ENCODE measurements at places on chromosomes 11 and 22.

DNA sequence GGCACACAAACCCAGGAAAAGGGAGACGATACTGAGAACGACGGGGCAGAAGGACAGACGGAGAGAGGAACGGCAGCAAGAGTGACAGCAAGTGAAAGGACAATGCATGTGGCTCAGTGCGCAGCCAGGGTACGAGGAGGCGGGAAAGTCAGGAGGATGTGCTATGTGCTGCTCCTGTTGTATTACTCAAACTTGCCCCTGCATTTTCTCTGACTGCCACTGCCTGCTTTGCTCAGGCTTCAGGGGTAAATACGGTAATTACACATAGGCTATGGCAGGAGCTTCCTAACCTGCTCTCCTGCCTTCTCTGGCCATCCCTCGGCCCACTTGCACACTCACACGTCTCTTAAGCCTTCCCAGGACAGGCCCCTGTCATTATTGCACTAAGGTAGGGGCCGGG lies 94.8 kb downstream of the FEZ1 start:
- no peak for DNase-seq

GRCh38 chr11:40974186-40974795 lies 485.2 kb downstream of the LRRC4C start:
- DNase-seq: no peak

DNA sequence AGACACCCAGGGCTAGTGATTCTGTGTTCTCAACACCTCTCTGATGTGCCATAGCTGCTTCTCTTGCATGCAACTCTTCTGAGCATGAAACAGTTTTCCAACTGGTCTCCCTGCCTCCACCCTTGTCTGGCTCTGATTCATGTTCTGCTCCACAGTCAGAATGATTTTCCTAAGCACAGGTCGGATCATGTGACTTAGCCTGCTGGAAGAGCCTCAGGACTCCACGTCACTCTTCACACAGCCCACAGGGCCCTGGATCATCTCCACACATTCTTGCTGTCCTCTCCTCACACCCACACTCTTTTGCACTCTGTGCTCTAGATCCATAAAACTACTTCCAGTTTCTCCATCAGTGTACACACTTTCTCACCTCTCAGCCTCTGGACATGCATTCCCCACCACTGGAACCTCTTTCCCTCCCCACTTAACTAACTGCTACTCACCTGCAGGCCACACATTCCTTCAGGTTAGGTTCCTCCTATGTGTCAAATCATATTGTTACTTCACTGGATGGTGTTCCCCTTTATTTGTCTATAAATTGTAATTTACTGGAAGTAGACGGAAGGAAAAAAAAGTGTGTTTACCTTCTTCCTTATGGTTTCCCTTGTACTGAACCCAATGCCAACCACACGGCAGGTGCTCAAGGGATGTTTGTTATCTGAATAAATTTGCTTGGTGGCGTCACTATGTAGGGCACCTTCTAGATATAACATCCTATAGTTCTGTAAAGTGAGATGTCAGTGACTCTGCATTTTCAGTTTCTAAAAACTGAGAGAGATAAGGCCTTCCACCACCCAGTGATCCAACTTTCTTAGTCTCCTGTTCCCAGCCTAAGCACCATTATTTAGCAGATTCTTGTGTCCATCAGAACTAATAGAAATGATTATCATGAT lies 133.7 kb downstream of the ETS1 start:
- peak; percentile 40 for DNase-seq

DNA sequence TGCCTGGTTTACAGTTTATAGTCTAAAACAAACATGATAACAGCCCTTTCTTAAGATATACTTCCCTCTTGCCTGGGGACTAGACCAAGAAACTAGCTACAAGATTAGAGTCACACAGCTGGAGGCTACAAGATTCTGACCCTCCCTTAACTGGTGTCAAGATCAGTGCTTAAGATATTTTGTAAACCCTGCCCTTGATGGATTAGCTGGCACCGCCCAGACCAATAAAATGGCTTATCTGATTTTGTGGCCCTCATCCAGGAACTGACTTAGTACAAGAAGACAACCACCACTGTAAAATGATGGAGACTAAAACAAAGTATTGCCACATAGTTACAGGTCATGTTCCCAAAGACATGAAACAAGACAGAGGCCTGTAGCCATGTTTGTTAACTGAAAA lies 53.4 kb downstream of the FAM181B start:
- no peak for DNase-seq

- DNase-seq: peak; percentile 48
Measured at GRCh38 chr11:995752-996420, 40.6 kb downstream of the MUC6 start.

DNA sequence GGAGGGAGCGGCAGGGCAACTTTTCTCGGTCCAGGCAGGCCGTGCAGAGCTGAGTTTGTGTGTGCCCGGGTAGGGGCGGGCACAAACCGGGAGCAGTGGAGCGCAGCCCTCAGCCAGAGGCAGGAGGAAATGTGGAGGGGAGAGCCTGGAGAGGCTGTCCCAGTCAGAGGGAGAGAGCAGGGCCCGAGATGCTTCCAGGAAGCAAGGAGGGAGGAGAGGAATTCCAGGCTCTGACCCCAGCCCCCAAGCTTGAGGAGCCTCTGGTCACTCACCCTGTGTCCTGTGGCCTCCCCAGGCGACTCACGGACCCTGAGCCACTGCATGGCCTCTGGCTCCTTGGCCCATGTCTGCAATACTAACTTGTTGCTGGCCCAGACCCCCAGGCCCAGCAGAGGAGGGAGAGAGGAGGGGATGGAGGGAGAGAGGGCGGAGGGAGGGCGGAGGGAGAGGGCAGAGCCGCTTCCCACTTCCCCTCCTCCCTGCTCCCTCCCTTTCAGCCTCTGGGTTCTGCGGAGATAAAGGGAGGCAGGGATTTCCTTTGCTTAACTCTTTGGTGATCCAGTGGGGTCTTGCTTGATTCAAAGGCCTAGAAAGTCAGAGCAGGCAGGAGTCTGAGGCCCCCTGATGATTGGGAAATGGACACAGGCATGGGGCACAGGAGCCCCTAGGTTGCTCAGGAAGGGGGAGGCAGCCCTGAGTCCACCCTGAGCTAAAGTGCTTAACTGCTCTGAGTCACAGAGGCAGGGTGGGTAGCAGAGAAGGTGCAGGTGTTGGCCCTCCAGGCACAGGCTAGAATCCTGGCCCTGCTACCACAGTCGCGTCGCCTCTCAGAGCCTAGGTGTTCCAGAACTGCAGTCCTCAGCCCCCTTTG lies at the start of gene C1QTNF6:
Gene C1QTNF6, minus strand, starts transcription at position 357 of the 871 bp plus-strand sequence. Its CDS starts 34 bp downstream, at position 323.
- no peak for DNase-seq

GRCh38 chr22:32737811-32738497 lies 63.6 kb upstream of the TIMP3 start:
- no peak for DNase-seq

DNA sequence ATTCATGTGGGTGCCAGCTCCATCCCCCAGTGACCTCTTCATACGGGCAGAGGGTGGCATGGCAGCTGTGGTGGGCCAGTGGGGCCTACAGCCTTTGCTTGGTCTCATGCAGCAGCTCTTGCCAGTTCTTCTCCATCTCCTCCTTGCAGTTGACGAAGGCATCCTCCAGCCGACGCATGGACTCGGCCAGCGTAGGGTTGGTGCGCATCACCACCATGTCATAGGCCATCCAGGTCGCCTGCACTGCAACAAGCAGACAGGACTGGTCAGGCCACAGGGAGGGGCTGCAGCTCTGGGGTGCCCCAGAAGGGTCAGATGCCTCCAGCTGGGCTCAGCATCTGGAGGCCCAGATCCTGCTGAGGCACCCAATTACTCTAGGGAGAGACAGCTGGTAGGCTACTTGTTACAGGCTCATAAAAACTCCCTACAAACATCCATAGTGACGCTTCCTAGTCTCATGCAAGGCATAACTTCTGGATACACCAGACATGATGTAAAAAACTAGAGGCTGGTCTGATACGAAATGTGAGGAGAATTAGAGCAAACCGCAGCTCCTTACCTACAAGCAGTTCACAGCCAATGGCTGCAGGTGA lies 5.6 kb downstream of the KLHDC7B start:
- DNase-seq: no peak

GRCh38 chr11:12882670-12883069 lies 126.4 kb upstream of the RASSF10 start:
- DNase-seq: no peak

GRCh38 chr11:114070464-114071139 lies 11.1 kb downstream of the ZBTB16 start:
- DNase-seq: no peak

- DNase-seq: no peak
Measured at GRCh38 chr11:57597461-57597915, at the start of gene SERPING1. TSS of gene SERPING1 (plus strand) at chr11:57597685. CDS start at chr11:57598271, 586 bp downstream.

- no peak for DNase-seq
Measured at GRCh38 chr11:94433049-94433448, 31.8 kb upstream of the GPR83 start.

DNA sequence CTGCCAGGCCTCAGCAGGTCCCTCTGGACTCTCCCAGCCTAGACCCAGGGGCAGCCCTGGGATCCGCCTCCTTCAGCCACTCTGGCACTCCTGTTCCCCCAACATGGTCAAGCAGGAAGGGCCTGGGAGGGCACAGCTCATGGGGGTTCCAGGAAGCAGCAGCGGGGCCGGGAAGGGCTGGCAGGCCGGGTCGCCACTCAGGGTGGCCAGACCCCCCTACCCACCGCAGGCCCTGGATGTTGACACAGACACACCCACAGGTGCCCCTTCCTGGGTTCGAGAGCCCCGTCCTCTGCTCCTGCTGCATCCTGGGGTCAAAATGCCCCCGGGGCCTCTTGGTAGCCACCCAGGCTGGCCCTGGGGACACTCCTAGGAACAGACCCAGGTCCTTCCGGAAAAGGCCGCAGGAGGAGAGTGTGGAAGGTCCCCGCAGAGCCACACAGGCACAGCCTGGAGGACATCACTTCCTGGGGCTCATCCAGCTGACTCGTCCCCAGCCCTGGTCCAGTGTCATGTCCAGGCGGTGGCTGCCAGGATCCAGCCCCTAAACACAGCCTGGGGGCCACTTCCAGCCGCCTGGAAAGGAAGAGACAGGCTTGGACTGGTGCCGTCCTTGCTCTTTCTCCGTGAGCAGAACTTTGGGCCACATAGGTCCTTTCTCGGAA lies 6.8 kb upstream of the PIM3 start:
- DNase-seq: no peak

GRCh38 chr22:32900886-32901635 lies 99.6 kb downstream of the TIMP3 start:
- no peak for DNase-seq

DNA sequence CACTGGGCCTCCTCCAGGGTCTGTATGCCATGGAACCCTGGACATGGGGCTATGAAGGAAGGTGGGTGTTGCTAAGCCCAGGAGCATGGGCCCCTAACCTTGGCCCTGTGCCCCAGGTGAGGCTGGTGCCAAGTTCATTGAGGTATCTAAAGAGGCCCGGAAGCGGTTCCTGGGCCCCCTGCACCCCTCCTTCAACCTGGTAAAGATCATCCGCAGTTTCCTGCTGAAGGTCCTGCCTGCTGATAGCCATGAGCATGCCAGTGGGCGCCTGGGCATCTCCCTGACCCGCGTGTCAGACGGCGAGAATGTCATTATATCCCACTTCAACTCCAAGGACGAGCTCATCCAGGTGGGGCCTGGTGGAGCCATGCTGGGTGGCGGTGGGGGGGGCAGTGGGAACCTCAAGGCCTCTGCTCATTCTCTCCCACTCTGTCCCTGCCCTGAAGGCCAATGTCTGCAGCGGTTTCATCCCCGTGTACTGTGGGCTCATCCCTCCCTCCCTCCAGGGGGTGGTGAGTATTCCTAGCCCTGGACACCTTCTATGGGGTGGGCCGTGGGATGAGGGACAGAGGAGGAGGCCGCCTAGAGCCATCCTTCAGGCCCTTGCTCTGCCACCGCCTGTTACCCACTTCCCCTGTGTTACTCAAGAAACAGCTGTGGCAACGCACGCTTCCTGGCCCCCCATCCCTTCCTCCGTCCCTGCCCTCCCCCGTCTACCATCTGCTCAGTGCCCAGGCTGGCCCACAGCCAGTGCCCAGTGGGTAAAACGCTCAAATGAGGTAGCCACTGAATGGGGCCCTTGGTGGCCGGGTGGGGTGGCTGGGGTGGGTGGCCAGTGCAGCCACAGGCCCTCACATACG lies 3.0 kb downstream of the PNPLA2 start:
- no peak for DNase-seq

GRCh38 chr22:21593406-21594232 lies 26.1 kb downstream of the UBE2L3 start:
- peak; percentile 15 for DNase-seq

GRCh38 chr11:41307296-41308080 lies 152.0 kb downstream of the LRRC4C start:
- no peak for DNase-seq

GRCh38 chr11:128664317-128664716 lies 29.6 kb upstream of the FLI1 start:
- DNase-seq: no peak

GRCh38 chr22:44578110-44578457 lies 80.1 kb upstream of the RTL6 start:
- no peak for DNase-seq

GRCh38 chr11:61028135-61028729 lies 56.8 kb downstream of the CD6 start:
- DNase-seq: no peak

DNA sequence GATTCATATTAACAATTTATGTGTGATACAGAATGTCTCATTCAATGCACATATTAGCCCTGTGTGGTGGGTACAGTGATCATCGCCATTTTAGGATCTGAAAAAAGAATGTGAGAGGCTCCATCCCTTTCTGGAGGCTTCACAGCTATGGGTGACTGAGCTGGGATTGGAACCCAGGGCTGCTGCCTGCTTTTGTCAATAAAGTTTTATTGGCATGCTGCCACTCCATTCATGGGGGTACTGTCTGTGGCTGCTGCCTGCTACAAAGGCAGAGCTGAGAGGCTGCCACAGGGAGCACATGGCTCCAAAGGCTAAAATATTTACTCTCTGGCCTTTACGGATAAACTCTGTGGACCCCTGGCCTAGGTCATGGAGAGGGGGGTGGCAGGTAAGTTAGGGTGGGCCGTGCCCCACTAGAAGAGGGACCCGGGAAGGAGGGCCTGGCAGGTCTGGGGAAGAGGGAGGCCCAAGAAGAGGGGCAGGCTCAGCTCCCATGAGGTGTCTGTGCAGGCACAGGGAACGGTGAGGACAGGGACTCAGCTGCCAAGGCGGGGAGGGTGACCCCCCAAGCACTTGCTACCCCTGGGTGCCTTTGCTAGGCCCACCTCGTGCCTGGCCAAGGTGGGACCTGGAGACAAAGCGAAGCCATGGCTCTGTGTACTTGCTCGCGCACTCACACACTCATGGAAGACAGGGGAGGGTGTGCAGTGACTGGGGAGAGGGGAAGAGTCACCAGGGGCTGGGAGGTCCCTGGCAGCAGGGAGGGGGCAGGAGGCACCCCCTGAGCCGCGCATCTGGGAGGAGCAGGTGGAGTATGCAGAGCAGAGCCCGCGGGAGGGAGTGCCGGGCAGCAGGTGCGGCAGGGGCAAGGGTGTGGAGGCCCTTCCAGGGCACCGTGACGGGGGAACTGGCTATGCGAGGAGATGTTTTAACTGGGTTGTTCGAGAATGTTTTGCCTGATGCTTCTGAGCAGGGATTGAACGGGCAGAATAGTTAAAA lies 335.3 kb downstream of the CTTN start:
- DNase-seq: no peak
